Ureter (tissue), 1 donor: ENCODE measurements at places on chromosomes 7 and 10. TPM values are rescaled to one million over a fixed set of nuclear protein-coding genes. Genes with fewer than 3 reads are reported as not detected.

DNA sequence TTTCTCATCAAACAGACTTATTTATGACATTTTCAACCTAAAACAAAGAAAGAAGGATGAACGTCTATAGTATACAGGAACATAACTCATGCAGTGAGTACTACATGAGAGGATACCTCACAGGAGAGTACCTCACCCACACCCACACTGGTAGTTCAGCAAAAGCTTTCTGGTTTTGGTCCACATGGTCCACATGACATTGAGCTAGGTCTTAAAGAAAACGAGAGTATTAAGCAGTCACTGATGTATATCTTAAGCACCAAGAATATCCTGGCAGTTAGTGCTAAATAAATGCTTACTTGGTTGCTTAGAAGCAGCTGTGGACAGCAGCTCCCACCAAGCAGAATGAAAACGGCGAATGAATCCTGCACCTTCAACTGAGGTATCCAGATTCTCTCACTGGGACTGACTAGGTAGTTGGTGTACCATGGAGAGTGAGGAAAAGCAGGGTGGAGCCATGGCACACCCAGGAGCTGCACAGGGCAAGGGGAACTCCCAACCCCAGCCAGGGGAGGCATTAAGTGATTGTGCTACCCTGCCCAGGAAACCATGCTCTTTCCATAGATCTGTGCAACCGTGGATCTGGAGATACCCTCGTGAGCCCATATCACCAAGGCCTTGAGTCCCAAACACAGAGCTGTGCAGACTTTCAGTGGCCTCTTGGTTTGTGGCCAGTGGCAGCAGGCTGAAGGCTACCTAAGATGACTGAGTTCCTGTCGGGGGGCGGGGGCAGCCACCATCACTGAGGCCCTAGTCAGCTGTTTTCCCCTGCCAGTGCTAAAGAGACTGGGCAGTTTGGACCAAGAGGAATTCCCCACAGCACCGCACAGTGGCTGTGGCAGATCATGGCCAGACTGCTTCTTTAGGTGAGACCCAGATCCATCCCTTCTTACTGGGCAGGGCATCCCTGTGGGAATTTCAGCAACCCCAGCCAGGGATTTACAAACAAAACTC lies 143.4 kb downstream of the SGMS1 start:
- no peak for DNase-seq

The TMEM243 gene
- total RNA-seq: 39.3 TPM

GRCh38 chr7:15889507-15889906 lies 203.0 kb upstream of the MEOX2 start:
- no peak for DNase-seq

DNA sequence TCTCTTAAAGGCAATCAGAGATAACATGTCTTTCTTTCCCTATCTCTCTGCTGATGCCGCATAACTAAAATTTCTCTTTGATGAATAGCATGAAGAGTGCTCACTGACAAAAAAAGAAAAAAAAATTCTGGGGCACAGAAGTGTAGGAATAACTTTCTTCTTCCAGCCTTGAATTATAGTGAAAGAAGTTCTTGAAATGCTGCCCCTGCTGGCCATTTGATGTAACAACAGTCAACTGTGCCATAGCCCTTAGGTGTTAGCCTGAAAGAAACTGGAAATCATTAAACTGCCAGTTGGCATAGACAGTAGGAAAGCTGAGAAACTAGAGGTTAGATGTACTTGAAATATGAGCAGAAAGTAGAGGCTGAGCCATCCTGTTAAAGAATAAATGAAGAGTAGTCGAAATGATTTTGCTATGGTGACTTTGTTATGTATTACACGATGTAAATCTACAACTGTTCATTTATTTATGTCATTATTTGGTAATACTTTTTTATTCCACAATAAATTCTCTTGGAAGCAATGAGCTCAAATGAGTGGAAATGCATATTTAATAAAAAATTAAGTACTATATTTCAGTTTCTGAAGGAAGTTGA lies 48.3 kb upstream of the FAM171A1 start:
- no peak for DNase-seq

The HKDC1 gene
- 0.10 TPM for total RNA-seq

The CYP3A4 gene
- total RNA-seq: not detected
